GM03348 (cell line): ENCODE measurements at places on chromosomes 5 and 9.

GRCh38 chr5:167750586-167750985, 540.9 kb upstream of the WWC1 start:
- no peak for DNase-seq

DNA sequence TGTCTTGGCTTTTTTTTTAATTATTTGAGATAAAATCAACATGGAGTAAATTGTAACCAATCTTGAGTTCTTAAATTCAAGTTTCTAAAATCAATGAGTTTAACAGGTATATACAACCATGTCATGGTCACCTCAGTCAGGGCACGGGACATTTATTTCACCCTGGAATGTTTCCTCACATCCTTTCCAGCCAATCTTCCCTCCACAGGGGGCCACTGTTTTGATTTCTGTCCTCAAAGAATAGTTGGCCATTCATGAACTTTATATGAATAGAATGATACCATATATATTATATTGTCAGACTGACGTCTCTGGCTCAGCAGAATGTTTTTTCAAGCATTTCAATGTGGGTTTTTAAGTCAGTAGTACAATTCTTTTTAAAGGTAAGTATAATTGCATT, 806 bp downstream of the ZNF474 start:
- no peak for DNase-seq

GRCh38 chr9:78601957-78602565, 305.1 kb downstream of the PSAT1 start:
- peak; percentile 61 for DNase-seq

DNA sequence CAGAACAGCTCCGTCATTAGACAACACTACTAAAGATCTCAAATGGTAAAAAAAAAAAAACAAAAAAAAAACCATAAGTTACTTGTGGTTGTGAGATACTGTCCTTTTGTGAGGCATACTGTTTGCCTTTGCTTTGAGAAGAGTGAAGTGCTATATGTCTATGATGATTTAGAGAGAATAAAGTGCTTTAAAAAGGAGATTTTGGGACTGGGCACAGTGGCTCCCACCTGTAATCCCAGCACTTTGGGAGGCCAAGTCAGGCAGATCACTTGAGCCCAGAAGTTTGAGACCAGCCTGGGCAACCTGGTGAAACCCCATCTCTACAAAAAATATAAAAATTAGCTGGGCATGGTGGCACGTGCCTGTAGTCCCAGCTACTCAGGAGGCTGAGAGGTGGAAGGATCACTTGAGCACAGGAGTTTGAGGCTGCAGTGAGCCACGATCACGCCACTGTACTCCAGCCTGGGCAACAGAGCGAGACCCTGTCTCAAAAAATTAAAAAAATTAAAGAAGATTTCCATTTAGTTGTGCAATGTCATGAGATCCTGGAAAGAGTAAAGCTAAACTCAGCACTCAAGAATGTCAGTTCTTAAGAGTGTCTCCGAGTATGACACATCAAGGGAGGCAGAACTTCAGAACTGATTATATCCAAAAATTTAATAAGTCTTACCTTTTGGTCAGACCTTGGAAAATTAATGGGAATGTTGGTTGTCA, 87.3 kb downstream of the PRDM6 start:
- DNase-seq = peak; percentile 68

GRCh38 chr5:44708602-44709001, 100.1 kb upstream of the MRPS30 start:
- no peak for DNase-seq

- DNase-seq = no peak
Observed at GRCh38 chr5:177346820-177347219, 4.6 kb downstream of the LMAN2 start.

DNA sequence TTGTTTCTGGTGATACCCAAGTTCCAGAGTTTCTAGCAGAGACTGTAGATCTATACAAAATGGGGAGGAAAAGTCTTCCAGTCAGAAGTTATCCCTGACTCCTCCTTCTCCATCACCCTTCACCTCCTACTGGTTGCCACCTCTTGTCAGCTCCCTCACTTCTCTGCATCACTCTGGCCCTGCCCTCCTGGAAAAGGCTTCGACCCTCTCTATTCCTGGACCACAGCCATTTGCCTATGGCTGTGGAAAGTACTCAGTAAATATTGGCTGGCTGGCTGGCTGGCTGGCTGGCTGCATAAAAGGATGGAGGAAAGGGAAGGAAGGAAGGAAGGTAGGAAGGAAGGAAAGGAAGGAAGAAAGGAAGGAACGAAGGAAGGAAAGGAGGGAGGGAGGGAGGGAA, 32.7 kb upstream of the ABCA1 start:
- no peak for DNase-seq

DNA sequence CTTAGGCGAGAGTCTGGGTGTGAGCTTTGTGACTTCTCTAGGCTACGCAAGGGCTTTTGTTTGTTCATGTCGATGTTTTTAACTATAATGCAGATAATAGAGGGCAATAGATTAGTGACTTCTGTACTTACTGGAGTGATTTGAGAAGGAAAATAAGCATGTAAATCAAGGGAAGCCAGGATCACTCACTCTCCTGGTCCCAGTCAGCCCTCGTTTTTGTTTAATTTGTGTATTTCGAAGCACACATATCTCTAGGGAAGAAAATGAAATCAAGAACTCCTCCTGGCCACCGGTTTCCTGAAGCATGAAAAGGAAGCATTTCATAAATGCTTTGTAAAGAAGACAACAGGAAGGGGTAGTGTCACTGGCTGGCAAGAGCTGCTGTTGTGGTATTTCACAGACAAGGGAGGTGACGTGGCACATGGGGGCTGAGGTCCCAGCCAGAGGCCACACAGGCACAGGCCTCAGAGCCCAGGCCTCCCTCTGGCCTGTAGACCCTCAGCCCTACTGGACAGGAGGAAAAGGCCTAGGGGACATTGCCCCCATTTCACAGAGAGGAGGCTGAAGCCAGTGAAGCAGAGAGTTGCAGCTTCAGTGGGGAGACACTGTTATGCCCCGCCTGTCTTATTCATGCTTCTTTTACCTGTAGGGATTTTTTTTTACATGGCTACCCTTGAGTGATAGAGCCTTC, 34.1 kb downstream of the IRF1 start:
- peak; percentile 69 for DNase-seq
